ENCODE measurements at places on chromosomes 7 and 10.

GRCh38 chr7:105990727-105991453 is 27.8 kb downstream of the CDHR3 start:
- no peak for DNase-seq

- no peak for DNase-seq
Measured at GRCh38 chr7:112097524-112097923, 108.7 kb downstream of the DOCK4 start.

- peak; percentile 38 for DNase-seq
Measured at GRCh38 chr7:129169171-129169671, 19.2 kb upstream of the SMO start.

DNA sequence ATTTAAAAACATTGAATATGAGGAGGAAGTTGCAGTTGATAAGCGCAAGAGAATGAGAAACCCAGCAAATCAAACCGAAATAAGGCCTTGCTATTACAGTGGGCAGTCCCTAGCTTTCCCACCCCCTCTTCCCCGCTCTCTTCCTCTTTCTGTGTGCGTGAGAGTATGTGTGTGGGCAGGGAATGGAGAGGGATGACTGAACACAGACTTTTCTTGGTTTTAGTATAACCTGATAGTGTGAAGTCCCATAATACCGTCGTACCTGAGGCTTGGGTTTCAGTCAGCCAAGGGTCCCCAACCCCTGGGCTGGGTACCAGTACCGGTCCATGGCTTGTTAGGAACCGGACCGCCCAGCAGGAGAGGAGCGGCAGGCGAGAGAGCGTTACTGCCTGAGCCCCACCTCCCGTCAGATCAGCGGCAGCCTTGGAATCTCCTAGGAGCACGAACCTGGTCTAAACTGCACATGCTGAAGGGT is 255.3 kb downstream of the CELF2 start:
- DNase-seq: no peak

GRCh38 chr7:36349626-36350025 is 40.0 kb upstream of the ANLN start:
- DNase-seq: no peak

- DNase-seq: no peak
Measured at GRCh38 chr7:21771266-21771665, 174.4 kb downstream of the CDCA7L start.

GRCh38 chr10:133059571-133059970 is 28.2 kb upstream of the ADGRA1 start:
- DNase-seq: no peak

GRCh38 chr7:105721571-105722104 is 140.3 kb upstream of the EFCAB10 start:
- no peak for DNase-seq

DNA sequence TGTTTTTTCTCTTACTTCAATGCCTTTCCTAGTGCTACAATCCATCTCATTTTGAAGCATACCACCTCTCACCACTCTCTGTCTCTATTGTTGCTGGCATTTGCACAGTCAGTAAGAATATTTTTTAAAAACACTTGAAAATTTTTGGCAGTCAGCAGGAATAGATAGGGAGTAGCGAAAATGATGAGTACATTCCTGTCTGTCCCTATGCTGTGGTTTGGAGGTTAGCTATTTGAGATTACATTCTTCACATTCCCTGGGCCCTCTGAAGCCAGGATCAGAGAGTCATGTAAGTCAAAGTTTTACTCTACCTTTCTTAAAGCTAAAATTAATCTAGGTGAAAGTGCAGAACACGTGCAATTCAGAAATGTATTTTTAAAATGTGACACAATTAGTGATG is 53.0 kb upstream of the MAGI2 start:
- peak; percentile 69 for DNase-seq

GRCh38 chr7:41051535-41051934 is 651.4 kb downstream of the INHBA start:
- no peak for DNase-seq

GRCh38 chr7:51301806-51302205 is 14.8 kb downstream of the COBL start:
- no peak for DNase-seq

DNA sequence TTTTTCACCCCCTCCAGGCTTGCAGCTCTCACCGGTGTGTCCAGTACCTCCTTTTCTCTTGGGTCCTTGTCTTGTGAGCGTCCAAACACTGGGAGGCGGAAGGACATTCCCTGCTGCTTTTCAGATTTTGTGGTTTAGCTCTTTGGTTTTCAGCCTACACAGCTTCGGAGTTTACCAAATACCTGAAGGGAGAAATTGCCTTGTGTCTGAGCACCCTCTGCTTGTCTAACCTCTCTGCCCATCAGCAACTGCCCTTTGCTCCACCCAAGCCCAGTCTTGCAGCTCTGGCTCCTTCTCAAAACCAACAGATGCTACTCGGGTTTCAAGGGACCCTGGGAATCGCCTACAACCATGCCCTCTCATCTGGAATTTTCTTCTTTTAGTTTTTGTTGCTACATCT is 519.1 kb upstream of the IGFBP3 start:
- no peak for DNase-seq

GRCh38 chr10:47033541-47034270 is 122.5 kb downstream of the PTPN20 start:
- DNase-seq: no peak

GRCh38 chr7:7183838-7184463 is 1.6 kb downstream of the C1GALT1 start:
- DNase-seq: peak; percentile 23

DNA sequence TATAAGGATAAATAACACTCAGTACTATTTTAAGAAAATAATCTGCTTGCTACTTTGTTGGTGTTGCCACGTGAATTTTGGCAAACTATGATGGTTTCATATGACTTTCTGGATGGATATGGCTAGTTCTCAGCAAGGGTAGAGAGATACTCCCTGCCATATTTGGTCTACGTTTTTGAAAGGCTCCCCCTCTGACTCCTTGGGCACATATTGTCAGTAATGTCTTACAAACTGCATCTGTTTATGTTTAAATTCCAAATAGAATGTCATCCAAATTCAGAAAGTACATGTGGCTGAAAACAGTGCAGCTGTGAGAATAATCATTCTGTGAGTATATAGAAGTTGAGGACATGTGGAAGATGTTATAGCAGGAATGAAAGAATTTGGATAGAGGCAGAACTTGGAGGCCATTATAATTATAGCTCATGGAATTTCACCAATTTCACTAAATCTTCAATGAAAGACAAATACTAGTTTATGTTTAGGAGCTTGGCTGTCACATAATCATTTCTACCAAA is 107.8 kb downstream of the SRI start:
- no peak for DNase-seq

DNA sequence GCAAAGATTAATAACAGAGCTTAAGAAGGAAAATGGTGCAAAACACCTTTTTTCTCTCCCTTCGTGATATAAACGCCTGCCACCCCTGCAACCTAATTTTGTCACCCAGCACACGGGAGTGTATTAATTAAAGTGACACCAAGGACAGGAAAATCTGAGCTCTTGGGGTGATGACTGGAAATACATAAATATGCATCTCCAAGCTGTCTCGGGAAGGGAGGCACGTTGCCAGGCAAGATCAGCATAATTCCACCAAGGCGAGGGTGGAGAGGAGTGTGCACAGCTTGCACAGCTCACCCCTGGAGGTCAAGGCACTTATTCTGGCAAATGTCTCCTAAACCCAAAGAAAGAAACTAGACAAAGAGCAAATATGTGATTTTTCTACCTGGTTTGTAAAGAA is 700.9 kb downstream of the GRID1 start:
- DNase-seq: no peak

- no peak for DNase-seq
Measured at GRCh38 chr7:23105086-23105643, 420 bp upstream of the KLHL7 start.

DNA sequence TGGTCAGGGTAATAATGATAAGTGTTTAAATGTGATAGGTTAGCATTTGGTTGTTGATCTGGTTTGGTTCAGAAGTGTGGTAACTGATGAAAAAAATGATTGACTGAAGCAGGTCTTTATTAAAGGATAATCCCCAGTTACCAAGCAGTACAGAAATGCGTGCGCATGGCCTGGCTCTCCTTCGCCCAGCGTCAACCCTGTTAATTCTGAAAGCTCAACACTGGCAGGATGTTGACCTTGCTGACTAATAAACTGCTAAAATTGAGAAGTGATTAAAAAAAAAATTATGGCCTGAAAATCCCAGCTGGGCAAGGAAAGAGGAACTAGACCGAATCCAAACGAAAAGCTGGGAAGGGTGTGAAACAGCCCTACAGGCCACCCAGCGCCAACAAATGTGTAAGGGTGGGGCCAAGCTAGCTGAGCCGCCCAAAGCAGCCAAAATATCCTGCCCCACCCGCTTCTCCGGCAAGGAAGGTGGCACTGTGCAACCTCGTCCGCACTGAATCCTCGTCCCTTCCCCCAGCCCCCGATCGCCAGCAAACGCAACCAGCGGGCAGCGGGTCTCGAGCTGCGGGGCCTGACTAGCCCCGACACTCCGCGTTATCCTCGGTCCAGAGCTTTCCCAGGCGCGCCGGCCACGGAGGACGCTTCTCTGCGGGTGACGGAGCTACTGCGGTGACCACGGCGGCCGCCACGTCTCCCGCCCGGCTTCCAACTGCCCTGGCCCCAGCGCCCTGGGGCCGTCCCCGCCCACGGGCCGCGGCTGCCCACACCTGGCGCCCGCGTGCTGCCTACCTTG is 561 bp downstream of the SHTN1 start:
- DNase-seq: peak; percentile 40

DNA sequence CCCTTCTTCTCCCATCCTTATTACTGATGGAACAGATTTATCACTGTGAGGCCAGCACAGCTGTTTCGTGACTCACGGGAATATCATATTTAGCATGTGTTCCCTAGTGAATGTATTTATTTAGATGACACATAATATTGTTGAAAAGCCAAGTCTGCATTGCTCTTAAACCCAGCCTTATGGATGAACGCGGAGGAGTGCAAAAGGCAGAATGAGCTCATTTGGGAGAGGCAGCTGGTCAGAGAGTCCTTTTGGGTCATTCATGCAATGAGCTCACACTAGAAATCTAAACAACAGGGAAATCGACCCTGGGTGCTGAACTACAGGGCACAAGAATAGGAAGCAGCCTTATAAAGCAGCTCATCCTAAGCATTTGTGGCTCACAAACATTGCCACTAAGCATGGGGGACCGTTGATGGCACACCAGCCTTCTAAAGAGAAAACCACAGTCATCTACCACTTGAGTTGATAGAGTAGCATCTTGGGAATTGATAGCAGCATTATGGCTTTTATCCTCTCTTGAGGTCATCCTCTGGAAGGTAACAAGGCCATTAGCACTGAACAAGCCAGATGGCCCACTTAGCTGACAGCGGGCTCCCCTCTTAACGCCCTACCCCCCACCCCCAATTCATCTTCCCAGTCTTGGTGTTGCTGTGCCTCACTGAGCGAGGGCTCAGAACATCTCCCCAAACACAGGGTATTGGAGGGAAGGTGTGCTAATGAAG is 32.9 kb upstream of the SDK1 start:
- peak; percentile 95 for DNase-seq

DNA sequence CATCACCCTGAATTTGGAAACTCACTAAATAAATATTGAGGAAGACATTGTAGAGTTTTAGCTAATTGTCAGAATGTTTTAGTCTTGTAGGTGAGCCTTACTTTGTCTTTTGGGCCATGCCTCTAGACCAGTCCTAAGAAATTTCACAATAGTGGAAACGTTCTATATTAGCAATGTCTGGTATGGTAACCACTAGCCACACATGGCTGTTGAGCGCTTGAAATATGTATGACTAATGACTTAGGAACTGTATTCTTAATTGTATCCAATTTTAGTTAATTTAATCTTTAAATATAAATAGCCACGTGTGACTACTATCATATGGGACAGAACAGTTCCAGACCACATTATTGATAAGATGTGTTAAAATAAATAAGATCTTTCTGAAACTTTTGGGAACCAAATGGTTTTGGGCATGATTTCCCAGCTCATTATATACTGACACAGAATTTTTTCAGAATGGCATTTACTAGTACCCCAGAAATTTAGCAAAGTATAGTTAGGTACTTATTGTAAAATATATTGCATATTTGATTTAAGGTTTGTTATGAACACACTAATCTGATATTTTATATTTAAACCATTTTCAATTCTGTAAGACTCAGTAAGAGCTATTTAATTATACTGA is 95.0 kb downstream of the VPS50 start:
- peak; percentile 91 for DNase-seq

DNA sequence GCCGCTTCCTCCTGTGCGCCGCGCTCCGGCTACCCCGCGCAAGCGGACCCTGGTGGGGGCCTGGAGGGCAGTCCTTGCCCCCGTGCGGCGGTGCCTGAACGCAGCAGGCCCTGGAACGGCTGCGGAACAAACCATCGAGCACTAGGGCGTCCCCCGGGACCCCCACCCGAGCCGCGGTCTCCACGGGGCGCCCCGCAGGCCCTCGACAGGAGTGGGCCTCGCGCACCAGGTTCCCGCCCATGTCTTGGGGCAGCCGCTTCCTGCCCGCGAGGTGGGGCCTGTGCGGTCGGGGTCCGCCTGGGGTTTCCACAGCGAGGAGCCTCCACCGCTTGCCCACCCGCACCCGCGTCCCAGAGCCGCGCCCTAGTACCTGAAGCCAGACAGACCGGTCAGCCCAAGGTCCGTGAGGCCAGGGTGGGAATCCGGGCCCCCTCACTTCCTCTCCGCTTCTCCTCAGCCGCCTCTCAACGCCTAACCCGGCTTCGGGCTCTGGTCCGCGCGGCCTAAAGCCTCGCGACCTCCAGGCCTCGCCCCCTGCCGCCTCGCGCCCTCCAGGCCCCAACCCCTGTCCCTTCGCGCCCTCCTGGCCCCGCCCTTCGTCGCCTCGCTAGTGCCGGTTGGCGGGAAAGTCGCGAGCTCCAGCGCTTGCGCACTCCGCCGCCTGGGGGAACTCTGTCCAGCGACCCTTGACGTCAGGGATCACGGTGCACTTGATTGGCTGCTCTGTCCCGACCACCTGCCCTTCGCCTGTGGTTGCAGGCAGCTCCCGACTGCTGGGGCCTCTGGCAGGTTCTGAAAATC is 7.0 kb upstream of the GBX1 start:
- peak; percentile 11 for DNase-seq

GRCh38 chr10:48748573-48748972 is 63.9 kb downstream of the WDFY4 start:
- DNase-seq: no peak

- peak; percentile 4 for DNase-seq
Measured at GRCh38 chr7:54664235-54665228, 94.5 kb downstream of the SEC61G start.

DNA sequence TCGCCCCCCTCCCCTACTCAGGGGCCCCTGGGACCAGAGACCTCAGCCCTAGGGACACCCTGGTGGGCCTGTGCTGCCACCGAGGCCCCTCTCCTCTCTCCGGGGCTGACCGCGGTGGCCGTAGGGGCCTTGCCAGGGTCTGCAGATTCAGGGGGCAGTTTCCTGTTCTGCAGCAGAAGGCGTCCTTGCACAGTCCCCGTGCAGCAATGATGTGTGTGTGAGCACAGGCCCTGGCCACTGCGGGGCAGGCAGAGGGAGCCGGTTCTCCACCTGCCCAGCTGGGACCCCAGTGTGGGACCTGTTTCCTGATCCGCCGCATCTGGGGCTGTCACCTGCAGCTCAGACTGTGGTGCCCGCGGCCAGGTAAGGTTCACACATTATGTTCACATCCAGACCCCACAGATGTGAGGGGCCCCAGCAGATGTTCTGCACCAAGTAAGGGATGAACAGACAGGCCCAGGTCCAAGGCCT is 60.7 kb upstream of the DNAJB6 start:
- no peak for DNase-seq
